Panc1 (cell line): ENCODE measurements at places on chromosomes 6 and 20. TPM values are rescaled to one million over a fixed set of nuclear protein-coding genes. Genes with fewer than 3 reads are reported as not detected.

DNA sequence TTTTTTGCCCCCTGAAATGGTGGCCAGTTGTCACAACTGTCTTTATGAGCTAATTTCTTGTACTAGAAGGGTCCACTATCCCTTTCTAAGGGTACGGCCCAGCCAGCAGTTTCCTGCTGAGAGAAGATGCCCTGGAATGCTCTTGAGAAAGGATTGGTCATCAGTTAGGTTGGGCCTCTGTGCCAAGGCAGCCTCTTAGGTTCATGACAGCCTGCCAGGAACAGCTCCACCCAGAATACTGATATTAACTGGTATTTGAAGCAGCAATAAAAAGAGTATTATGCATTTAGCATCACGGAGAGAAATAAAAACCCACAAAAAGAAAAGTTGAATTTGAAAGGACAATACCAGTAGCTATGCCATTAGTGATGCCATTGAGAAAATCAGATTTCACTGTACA lies 9.0 kb upstream of the HINT3 start:
- DNase-seq: no peak
- H3K4me3 ChIP-seq: no peak overlapping the region
- no peaks in the 10 kb centered on the region; the same call in 1 of the 2 replicates for H3K4me1 ChIP-seq
- no peaks in the 10 kb centered on the region for H3K36me3 ChIP-seq

DNA sequence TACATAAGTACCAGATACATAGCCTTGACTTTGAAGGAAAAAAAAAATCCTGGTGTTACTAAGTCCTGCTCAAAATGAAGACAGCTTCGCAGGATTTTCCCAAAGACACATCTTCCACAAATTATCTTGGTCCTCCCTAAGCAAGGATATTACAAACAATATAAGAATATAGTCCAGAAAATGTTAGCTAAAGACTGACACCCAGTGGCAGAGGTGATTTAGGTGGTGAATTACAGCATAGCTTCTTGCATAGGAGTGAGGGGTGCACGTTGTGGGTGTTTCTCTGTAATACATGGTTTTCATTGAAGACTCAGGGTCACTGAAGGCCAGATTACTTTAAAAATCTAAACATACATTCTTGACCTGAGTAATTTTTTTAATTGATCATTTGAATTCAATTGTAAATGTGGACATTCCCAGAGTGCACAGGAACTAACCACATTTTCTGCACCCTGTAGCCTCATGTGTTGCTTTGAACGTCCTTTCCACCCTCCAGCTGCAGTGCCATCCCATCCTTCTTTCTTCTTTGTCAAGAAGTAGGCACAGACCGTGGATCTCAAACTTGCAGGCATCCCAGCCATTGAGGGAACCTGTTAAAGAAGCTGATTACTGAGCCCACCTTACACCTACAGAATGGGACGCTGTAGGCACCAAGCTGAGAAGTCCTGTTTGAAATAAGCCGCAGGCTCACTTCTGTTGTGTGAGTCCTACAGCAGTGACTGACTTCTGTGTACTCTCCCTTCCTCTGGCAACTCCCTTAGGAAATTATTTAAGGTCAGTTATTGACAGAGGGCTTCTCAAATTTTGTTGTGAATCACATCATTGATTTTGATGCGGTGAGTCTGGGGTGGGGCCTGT lies 102.6 kb downstream of the PERP start:
- no peaks in the 10 kb centered on the region for H3K27me3 ChIP-seq
- H3K4me1 ChIP-seq: peaks cover 56% of the 10 kb centered on the region
- no peaks in the 10 kb centered on the region for H3K36me3 ChIP-seq
- no peak for DNase-seq
- peak overlapping the region; percentile 74 for H3K27ac ChIP-seq

DNA sequence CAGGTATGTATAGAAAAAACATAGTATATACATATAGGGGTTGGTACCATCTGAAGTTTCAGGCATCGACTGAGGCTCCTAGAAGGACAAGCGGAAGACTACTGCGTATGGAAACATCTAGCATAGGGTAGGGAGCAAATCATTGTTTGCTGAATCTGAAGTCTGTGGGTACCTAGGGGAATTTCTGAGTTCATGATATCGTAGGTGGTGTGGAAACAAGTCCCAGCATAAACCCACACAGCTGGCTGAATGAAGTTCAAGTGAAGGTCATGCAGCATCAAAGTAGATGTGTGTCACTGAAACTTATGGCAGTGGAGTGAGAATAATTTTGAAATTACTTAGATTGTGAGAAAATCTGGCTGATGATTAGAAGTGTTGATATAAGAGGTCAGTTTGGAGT lies 39.4 kb downstream of the MAP7 start:
- no peak for DNase-seq
- H3K27me3 ChIP-seq: no peaks in the 10 kb centered on the region
- no peaks in the 10 kb centered on the region for H3K4me1 ChIP-seq
- H3K4me3 ChIP-seq: no peak overlapping the region
- H3K36me3 ChIP-seq: no peaks in the 10 kb centered on the region
- no peak overlapping the region for H3K27ac ChIP-seq

DNA sequence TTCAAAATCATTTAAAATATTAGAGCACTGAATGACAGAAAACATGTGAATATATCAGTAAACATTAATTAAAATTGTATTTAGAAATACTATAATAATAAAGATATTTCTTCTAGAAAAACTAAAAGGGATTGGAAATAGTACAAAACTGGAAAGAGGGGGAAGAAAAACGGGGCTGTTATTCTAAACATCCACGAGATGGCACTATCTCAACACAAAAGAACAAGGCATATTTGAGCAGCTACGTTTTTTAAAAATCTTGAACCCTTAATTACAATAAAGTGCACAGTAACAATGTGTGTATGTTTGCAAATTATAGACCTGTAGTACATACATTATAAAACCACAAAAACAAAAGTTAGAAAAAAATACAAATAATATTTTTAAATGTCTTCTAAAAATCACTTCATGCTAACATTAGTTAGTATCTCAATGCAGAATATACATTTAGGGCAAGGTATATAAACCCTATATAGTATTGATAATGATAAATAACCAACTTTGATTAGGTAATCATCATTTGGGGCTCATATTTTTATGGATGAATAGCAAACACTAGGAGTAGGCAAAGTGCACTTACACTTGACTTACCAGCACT lies 42.5 kb upstream of the PNISR start:
- DNase-seq: no peak
- H3K36me3 ChIP-seq: peaks cover 10% of the 10 kb centered on the region
- no peak overlapping the region for H3K4me3 ChIP-seq

GRCh38 chr6:26252077-26252472 lies 112.9 kb upstream of the BTN3A2 start:
- DNase-seq: no peak
- H3K4me3 ChIP-seq: peak overlapping the region; percentile 44
- H3K4me1 ChIP-seq: peaks cover 3% of the 10 kb centered on the region
- peak overlapping the region; percentile 3; the same call in 1 of the 2 replicates for H3K27ac ChIP-seq
- no peaks in the 10 kb centered on the region for H3K36me3 ChIP-seq

GRCh38 chr20:53141201-53142050 lies 169.3 kb downstream of the TSHZ2 start:
- H3K27ac ChIP-seq: no peak overlapping the region

GRCh38 chr20:53942472-53942816 lies 128.0 kb downstream of the BCAS1 start:
- no peak for DNase-seq
- peaks cover 57% of the 10 kb centered on the region for H3K4me1 ChIP-seq
- peak overlapping the region; percentile 100 for H3K27ac ChIP-seq
- no peaks in the 10 kb centered on the region for H3K27me3 ChIP-seq

DNA sequence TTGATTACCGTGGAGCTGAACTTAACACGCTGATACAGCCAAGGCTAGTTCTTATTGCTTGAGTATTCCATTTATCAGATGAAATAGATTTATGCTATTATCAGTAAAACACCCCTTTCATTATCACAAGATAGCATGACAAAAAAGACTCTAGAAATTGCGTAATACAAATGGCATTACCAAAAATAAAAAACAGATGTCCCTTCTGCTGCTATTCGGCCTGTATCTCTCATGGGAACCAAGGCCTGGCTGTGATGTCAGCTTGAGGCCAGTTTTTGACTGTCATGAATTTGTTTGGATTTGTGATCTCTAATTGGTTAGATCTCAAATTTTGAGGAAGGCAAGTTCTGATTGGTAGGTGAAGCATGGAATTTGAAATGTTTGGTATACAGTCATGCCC lies 25.2 kb downstream of the MEI4 start:
- H3K4me3 ChIP-seq: no peak overlapping the region
- no peaks in the 10 kb centered on the region for H3K4me1 ChIP-seq
- DNase-seq: no peak
- H3K27me3 ChIP-seq: no peaks in the 10 kb centered on the region
- no peak overlapping the region for H3K27ac ChIP-seq

GRCh38 chr20:25286917-25287316 lies 39.0 kb downstream of the PYGB start:
- H3K27me3 ChIP-seq: no peaks in the 10 kb centered on the region
- DNase-seq: no peak
- no peak overlapping the region for H3K4me3 ChIP-seq
- H3K4me1 ChIP-seq: no peaks in the 10 kb centered on the region

DNA sequence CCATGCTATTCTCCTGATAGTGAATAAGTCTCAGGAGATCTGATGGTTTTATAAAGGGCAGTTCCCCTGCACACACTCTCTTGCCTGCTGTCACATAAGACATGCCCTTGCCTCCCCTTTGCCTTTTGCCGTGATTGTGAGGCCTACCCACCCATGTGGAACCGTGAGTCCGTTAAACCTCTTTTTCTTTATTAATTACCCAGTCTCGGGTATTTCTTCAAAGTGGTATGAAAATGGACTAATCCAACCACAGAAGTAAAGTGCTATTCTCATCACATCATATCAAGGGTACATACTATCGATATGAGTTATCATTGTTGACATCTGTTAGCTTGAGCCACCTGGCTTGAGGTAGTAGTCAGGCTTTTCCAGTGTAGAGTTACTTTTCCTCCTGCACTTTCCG lies 2.3 kb downstream of the MANBAL start:
- no peak overlapping the region for H3K4me3 ChIP-seq
- H3K4me1 ChIP-seq: peaks cover 19% of the 10 kb centered on the region
- no peak for DNase-seq
- H3K27me3 ChIP-seq: no peaks in the 10 kb centered on the region

DNA sequence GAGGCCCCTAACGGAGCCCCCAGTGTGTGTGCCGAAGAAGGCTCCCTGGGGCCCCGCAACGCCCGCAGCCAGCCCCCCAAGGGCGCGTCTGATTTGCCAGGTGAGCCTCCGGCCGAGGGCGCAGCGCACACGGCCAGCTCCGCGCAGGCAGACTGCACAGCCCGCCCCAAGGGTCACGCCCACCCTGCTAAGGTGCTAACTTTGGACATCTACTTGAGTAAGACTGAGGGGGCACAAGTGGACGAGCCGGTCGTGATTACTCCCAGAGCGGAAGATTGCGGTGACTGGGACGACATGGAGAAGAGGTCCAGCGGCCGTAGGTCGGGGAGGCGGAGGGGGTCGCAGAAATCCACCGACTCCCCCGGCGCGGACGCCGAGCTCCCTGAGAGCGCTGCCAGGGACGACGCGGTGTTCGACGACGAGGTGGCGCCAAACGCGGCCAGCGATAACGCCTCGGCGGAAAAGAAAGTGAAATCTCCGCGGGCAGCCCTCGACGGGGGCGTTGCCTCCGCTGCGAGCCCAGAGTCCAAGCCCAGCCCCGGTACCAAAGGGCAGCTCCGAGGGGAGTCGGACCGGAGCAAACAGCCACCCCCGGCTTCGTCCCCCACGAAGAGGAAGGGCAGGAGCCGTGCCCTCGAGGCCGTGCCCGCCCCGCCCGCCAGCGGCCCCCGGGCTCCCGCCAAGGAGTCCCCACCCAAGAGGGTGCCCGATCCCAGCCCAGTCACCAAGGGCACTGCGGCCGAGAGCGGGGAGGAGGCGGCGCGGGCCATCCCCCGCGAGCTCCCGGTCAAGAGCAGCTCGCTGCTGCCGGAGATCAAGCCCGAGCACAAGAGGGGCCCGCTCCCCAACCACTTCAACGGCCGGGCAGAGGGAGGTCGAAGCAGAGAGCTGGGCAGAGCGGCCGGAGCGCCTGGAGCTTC lies 117.0 kb downstream of the RTN4IP1 start:
- H3K27me3 ChIP-seq: no peaks in the 10 kb centered on the region
- H3K27ac ChIP-seq: peak overlapping the region; percentile 97
- peaks cover 37% of the 10 kb centered on the region for H3K4me1 ChIP-seq
- no peaks in the 10 kb centered on the region; the same call in 1 of the 2 replicates for H3K36me3 ChIP-seq

DNA sequence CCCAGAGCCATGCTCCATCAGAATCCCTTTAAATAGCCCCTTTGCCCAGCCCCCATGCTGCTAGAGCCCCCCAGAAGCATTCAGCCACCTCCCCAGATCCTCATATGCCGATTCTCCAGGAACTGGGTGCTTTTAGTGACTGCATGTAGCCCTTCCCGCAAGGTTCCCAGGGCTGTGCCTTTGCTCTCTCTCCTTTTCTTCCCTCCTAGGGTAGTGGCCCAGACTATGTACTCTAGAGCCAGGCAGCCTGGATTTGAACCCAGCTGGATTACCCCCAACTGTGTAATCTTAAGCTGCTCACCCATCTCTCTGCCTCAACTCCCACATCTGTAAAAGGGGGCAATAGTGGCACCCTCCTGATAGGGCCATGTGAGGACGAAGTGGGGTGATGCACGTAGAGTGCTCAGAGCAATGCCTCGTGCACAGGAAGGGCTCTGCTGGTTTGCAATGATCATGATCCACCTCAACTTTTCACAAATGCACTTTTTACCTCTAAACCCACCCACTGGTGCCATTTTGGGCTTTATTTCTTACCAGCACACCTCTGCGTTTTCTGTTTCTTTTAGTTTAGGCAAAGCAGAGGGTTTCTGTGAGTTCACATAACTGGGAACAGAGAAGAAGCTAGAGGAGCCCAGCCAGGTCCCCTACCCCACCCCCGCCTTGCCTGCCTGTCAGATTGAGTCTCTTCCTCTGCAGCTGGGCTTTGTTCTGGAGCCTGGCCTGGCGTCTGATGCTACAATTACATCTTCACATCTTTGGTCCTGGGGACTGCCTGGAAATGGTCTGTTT lies 396.5 kb downstream of the RNGTT start:
- DNase-seq: no peak
- H3K4me3 ChIP-seq: no peak overlapping the region
- no peaks in the 10 kb centered on the region for H3K36me3 ChIP-seq
- H3K27me3 ChIP-seq: no peaks in the 10 kb centered on the region
- H3K4me1 ChIP-seq: peaks cover 2% of the 10 kb centered on the region; the same call in 1 of the 2 replicates
- H3K27ac ChIP-seq: no peak overlapping the region

DNA sequence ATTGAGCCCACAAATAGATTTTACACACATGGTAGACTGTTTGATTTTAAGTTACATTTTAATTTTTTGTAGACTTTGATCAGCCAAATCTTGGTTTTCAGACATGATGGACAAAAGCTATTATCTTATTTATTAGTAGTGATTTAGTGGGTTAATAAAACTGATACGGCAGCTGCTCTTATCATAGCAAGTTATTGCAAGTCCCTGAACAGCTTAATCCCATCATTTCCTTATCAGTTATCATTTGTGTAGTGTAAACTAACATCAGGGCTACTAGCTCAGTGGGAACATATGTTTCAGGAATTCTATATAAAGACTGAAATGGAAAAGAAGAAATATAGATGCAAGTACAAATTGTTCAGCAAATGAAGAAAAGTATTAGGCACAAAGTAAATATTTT lies 10.9 kb downstream of the RFX6 start:
- no peaks in the 10 kb centered on the region for H3K4me1 ChIP-seq
- peaks cover 3% of the 10 kb centered on the region; the same call in 1 of the 2 replicates for H3K27me3 ChIP-seq
- H3K36me3 ChIP-seq: no peaks in the 10 kb centered on the region
- no peak overlapping the region for H3K27ac ChIP-seq
- no peak overlapping the region for H3K4me3 ChIP-seq

- no peak overlapping the region for H3K27ac ChIP-seq
- peaks cover 5% of the 10 kb centered on the region; the same call in 1 of the 2 replicates for H3K4me1 ChIP-seq
- H3K36me3 ChIP-seq: peaks cover 42% of the 10 kb centered on the region
- peak; percentile 28 for DNase-seq
- H3K4me3 ChIP-seq: no peak overlapping the region
Measured at GRCh38 chr20:5945963-5946362, 4.4 kb downstream of the TRMT6 start.

Gene DYNLT2
- 2.1 TPM for total RNA-seq

Gene CYP24A1
- 3.0 TPM for total RNA-seq

Gene MARCKS
- 35.3 TPM for total RNA-seq

Gene SYTL3
- 1.4 TPM for total RNA-seq
